ENCODE measurements at places on chromosomes 16 and 17. TPM values are rescaled to one million over a fixed set of nuclear protein-coding genes. Genes with fewer than 3 reads are reported as not detected.
A peak's percentile ranks its signal among the peaks of the same experiment; 100 is the strongest.

Gene AKAP1
- total RNA-seq: 143 TPM

GRCh38 chr17:80081596-80081995, 19.8 kb upstream of the GAA start:
- H3K36me3 ChIP-seq: no peaks in the 10 kb centered on the region
- H3K27me3 ChIP-seq: no peaks in the 10 kb centered on the region
- H3K27ac ChIP-seq: no peak overlapping the region

DNA sequence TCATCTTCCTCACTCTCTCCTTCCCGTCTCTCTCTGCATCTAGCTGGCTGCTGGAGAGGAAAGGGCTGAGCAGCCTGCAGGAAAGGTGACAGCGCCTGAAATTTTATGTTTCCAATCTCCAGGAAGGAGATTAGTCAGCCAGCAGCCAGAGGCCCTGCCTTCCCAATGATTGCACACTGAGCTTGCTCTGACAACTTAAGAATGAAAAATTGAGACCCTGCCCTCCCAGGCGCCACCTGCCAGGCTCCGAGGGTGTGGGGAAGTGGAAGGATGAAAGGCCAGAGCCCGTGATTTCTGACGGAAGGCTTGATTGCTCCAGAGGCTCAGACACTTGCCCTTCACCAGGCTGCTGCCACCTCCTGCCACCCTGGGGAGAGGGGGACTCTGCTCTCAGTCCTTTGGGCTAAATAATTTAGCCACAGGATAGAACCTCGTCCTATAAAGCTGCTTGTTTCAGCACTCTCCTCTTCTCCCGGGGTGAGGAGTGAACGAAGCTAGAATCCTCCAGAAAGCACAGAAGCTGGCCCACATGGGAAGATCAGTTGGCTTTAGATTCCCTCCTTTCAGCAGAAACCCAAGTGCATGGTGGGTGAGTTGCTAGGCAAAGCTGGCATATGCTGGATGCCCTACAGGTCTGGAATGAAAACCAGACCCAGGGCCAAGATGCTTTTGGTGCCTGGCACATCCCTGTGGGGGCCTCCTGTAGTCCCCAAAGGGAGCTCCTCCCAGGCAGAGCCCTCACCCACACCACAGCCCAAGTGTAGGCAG, 33.5 kb downstream of the GRIN2C start:
- no peaks in the 10 kb centered on the region for H3K4me1 ChIP-seq
- H3K27me3 ChIP-seq: no peaks in the 10 kb centered on the region
- no peak overlapping the region for H3K4me3 ChIP-seq
- H3K27ac ChIP-seq: no peak overlapping the region

GRCh38 chr16:35296962-35297653, 1837.7 kb downstream of the TP53TG3F start:
- H3K27ac ChIP-seq: no peak overlapping the region
- no peak overlapping the region for H3K4me3 ChIP-seq
- H3K4me1 ChIP-seq: no peaks in the 10 kb centered on the region
- no peaks in the 10 kb centered on the region for H3K36me3 ChIP-seq
- no peak for DNase-seq

DNA sequence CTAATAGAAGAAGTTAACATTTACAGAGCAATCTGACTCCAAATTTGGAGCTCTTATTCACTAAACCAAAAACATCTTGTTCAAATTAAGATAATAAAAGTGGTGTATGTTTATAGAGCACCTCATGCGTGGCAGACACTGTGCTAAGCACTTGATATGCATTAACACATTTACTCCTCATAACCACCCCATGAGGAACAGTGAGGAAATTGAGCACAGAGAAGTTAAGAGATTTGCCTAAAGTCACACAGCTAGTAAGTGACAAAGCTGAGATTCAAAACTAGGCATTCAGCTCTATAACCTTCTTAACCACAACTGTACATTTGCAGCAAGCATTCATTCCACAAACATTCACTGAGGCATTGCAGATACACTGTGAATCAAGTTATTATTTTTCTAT, 94.0 kb downstream of the VAT1L start:
- peaks cover 10% of the 10 kb centered on the region for H3K4me1 ChIP-seq
- no peaks in the 10 kb centered on the region for H3K27me3 ChIP-seq
- H3K27ac ChIP-seq: peak overlapping the region; percentile 79
- no peak for DNase-seq
- no peaks in the 10 kb centered on the region for H3K36me3 ChIP-seq
- no peak overlapping the region for H3K4me3 ChIP-seq

DNA sequence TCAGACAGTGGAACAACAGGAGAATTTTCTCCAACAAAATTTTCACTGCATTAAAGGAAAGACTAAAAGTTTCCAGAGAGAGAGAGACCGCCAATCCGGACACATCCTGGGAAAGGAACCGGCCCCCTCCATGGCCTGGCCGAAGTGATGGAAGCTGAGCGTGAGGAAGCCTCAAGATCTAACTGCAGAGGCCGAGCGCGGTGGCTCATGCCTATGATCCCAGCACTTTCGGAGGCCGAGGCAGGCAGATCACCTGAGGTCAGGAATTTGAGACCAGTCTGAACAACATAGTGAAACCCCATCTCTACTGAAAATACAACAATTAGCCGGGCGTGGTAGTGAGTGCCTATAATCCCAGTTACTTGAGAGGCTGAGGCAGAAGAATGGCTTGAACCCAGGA, 3.9 kb downstream of the CTRB2 start:
- H3K27me3 ChIP-seq: peaks cover 4% of the 10 kb centered on the region
- no peak overlapping the region for H3K4me3 ChIP-seq
- peaks cover 2% of the 10 kb centered on the region for H3K4me1 ChIP-seq
- H3K27ac ChIP-seq: no peak overlapping the region
- DNase-seq: no peak

GRCh38 chr16:4868026-4868425, 20.7 kb downstream of the UBN1 start:
- DNase-seq: no peak
- no peak overlapping the region for H3K4me3 ChIP-seq
- no peaks in the 10 kb centered on the region for H3K27me3 ChIP-seq
- peaks cover 58% of the 10 kb centered on the region for H3K36me3 ChIP-seq
- H3K27ac ChIP-seq: peak overlapping the region; percentile 7

- H3K4me3 ChIP-seq: no peak overlapping the region
- no peaks in the 10 kb centered on the region for H3K36me3 ChIP-seq
- peaks cover 100% of the 10 kb centered on the region for H3K4me1 ChIP-seq
- H3K27ac ChIP-seq: peak overlapping the region; percentile 81
- peak; percentile 95 for DNase-seq
These were observed 284.0 kb downstream of the SEC14L1 start for GRCh38 chr17:77424585-77425344.
